ENCODE measurements at places on chromosomes 11 and 22.

- no peak for DNase-seq
Measured at GRCh38 chr11:118224511-118225188, at the start of gene JAML. Gene JAML, minus strand, starts transcription at chr11:118225011. Its CDS starts 10,145 bp downstream, at chr11:118214866.

- DNase-seq: no peak
Measured at GRCh38 chr11:20035701-20036601, 124.3 kb downstream of the DBX1 start.

DNA sequence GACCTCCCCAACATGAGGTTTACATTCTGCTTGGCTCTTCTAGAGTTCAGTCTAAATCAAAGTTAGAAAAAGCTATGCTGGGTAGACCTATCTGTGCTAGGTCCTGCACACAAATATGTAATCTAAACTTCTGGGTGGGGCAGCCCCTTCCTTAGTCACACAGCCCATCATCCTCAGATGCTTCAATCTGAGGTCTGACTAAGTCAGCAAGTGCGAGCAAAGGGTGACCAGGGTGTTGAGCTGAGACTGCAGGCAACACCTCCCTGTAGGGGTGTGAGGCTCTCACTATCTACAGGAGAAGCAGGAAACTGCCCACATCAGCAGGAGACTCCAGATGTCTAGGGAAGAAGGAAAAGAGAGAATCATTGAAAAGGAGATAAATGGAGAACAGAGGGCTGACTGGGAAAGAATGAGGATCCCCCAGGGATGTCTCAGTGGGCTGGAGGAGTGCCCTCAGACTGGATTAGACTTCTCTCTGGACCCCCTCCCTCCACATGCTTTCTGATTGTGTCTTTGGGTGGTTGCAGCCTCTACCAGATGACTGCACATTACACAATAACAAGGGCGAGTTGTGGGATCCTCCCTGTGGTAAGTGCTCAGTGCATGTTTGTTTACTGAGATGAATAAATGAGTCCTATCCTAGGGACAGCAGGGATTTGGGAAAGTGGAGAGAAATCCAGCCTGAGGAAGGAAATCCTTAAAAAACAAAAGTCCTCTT lies 266.2 kb upstream of the PLET1 start:
- no peak for DNase-seq

DNA sequence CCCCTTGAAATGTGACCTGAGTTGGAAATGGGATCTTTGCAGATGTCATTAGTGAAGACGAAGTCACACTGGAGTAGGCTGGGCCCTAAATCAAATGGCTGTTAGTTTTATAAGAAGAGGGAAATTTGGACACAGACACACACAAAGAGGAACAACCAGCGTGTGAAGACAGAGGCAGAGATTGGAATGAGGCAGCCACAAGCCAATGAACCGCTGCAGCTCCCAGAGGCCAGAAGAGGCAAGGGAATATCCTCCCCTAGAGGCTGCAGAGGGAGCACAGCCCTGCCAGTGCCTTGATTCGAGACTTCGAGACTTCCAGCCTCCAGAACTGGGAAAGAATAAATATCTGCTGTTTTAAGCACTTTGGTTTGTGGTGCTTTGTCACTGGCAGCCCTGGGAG lies 484.5 kb downstream of the MN1 start:
- DNase-seq: no peak

DNA sequence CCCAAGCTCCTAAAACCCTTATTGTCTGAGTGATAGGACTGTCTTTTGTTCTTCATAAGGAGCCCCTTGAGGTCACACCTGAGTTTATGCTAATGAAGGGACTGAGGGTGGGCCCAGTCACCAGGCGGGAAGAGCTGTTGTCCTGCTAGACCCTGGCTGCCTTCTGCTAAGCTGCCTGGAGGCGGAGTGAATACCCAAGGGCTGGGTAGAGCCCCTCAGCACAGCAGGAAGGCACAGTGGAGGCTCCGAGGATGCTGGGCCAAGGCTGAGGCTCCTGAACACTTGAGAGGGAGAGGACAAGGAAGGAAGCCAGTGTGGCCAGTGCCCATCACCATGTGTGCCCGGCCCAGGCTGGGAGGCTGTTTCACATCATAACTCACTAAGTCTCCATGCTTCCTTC lies 4.8 kb upstream of the PHF21B start:
- DNase-seq: no peak

- DNase-seq: no peak
Measured at GRCh38 chr22:46654927-46655595, 34.9 kb downstream of the GRAMD4 start.

DNA sequence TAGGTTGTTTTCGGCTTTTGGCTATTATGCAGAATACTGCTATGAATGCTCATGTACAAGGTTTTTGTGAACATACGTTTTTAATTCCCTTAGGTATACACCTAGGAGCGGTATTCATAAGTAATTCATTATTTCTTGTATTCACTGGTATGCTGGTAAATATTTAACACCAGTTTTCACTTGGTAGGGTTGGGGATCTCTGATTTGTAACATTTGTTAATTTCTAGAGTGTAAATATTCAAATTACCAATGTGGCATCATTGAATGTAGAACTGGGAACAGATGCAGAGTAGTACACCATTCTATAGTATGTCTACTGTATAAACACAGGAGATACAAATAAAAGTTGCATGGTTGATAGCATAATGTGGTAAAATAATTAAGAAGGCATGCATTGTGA lies 16.3 kb downstream of the GVQW3 start:
- no peak for DNase-seq

- no peak for DNase-seq
Measured at GRCh38 chr11:74185695-74186094, 14.6 kb downstream of the PPME1 start.

DNA sequence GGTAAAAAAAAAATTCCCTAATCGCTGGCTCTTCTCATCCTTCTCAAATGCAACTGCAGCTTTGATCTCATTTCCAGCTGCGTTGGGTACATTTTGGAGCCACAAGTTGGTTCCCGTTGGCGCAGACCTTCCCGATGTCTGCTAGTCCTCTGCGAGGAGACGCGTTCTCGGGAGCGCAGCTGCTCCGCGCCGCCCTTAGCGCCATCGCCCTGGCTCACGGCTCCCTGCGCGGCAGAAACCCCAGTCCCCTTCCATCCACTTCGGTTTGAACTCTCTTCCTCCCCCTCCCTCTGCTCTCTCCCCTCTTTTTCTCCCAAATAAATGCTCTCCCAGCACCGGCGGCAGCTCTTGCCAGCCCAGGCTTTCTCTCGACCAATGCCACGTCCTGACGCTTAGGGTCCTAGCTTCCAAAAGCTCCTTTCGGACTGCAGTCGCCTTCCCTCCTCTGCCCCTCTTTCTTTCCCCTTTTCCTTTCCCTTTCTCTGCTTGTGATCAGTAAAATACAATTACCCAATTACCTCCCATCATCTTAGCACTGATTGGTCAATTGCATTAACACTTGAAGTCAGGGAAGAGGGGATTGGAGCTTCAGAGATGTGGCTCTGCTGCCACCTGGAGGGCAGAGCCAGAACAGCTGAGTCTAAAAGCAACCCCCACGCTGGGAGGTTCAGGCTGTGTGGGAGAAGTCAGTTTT lies 1165.7 kb downstream of the LRRC4C start:
- DNase-seq: peak; percentile 57

DNA sequence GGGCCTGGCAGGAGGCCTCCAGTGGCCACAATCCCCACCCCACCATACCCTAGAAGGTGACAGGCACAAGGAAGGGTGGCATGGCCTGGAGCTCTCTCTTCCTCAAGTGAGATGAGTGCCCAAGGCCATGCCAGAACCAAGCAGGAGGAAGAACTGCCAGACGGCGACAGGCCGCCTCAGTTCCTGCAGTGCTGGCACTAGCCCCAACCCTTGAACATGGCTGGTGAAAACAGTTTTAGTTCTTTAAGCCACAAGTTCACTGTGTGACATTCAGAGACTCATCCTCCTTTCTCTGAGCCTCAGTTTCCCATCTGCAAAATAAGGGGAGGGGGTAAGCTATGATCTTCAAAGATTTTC lies 9.8 kb downstream of the CHRDL2 start:
- DNase-seq: no peak

- no peak for DNase-seq
Measured at GRCh38 chr11:93655047-93655446, 6.4 kb upstream of the CEP295 start.

DNA sequence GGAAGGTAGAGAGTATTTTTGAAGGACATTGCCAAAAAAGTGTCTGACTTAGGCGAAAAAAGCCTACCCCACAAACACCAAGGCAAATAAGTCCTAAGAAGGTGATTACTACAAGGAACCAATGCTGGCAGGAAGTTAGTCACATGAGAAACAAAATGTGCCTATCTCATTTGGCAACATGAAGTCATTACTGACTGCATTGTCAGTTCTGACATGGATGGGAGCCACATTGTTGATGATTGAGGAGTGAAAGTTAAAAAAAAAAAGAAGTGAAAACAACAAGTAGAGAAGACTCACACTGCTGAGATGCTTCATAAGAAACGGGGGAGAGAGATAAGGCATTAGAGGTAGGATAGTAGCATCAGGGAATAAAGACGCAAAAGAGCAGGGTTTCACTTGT lies 141.5 kb upstream of the FAT3 start:
- no peak for DNase-seq

GRCh38 chr11:11218629-11218986 lies 134.4 kb downstream of the CSNK2A3 start:
- no peak for DNase-seq

- DNase-seq: no peak
Measured at GRCh38 chr11:58863697-58864096, 19.2 kb upstream of the GLYATL2 start.

DNA sequence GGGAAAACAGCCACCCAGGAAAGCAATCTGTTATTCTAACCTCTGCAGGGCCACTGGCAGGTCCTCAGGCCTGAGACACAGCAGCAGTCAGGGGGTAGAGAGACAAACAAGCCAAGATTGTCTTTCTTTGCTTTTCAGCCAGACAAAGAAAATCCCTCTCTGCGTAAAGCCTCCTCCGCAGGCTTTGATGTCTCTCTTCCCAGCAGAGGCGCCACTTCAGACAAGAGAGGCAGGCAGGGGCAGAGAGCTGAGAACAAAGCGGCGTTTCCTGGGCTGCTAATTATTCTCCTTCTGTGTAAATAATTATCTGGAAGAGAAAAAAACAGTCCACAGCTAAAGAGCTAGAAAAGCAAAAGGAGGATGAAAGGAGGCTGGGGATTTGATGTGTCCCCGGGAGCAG lies 102.7 kb upstream of the SEZ6L start:
- peak; percentile 67 for DNase-seq

- DNase-seq: peak; percentile 83
Measured at GRCh38 chr11:99268886-99269285, 248.1 kb downstream of the CNTN5 start.

GRCh38 chr11:62512961-62513360 lies 33.6 kb downstream of the AHNAK start:
- no peak for DNase-seq

GRCh38 chr11:75721852-75722668 lies 4.4 kb downstream of the MOGAT2 start:
- DNase-seq: no peak

DNA sequence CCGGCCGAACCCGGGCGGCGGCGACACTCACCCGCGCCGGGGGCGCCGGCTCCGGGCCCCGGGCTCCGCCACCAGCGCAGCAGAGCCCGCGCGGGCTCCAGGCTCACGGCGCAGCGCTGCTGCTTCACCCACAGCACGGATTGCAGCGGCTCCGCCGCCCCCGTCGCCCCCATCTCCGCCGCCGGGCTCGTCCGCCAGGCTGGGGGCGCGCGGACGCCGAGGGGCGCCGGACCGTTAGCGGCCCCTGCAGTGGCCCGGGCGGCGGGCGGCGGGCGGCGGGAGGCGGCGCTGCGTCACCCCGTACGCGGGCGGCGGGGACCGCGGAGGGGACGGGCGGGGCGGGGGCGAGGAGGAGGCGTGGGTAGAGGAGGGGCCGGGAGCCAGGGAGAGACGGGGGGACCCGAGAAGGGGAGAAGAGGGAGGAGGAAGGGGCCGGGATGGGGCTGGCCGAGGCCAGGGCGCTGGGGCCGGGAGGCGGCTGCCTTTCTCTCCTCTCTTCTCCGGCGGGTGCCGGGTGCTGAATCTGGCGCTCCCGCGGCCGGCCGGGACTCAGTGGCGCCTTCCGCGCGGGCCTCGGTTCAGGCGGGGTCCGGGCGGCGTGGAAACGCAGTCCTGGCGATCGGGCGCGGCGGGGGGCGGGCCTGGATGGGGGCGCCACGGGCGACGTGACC lies at the start of gene CERK:
CERK (minus strand) TSS at position 277 of the 671 bp plus-strand sequence; CDS start at position 173, 104 bp downstream.
- peak; percentile 64 for DNase-seq

GRCh38 chr11:121445071-121445768 lies 6.9 kb upstream of the SORL1 start:
- DNase-seq: no peak

DNA sequence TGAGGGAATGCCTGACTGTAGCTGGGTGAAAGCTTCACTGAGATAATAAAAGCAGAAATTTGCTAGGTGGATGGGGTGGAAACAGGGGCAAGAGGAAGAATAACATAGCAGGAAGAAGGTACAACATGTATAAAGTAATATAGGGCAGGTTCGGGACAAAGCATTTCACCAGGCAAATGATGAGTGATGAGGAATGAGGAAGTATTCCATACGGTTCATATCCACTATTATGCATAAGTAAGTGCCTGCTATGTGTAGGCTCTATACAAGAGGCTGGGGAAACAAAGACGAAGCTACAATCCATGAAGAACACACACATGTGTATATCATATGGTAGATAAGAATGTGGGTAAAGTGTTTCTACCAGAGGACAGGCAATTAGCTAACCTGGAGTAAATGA lies 7.9 kb downstream of the NDUFC2 start:
- DNase-seq: no peak

DNA sequence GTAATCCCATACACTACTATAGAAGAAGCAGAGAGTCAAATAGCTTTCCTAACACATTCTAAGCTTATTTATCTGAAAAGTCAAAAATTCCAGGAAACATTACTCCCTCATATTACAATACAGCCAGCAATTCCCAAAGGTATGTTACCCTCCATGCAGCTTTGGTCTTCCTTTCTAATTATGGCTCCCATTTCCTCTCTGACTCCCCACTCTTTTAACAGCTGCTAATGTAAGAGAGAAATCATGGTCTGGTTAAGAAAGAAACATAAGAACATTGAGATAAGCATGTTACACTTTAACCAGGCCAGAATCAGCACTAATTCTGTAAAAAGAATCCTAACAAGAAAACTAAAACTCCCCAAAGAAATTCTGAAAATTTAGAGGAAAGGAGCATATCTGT lies 6.8 kb downstream of the PPP2R1B start:
- no peak for DNase-seq

GRCh38 chr11:47570651-47571356 lies 5.4 kb downstream of the PTPMT1 start:
- DNase-seq: no peak

GRCh38 chr11:14361951-14362350 lies 3.0 kb upstream of the RRAS2 start:
- no peak for DNase-seq

DNA sequence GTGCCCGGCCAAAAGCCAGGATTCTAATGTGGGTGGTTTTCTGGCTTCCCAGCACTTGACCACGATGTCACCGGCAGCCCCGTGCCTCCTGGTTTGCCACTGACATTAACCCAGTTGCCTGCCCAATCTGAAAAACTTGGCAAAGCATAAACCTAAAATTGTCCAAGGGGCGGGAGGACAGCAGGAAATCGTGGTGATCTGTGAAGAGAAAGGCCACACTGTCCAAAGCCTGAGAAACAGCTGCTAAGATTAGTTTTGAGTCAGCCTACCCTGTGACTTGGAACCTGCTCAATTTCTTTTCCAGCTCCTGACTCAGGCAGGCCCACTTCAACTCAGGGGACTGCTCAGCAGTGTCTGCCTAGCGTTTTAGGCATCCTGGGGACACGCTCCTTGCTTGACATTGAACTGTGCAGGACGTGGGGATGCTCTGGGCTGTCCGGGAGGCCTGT lies 8.2 kb upstream of the F2 start:
- no peak for DNase-seq

- DNase-seq: no peak
Measured at GRCh38 chr11:43116071-43116470, 195.7 kb upstream of the API5 start.

- peak; percentile 9 for DNase-seq
Measured at GRCh38 chr11:65786786-65787636, at the start of gene OVOL1. Gene OVOL1, plus strand, starts transcription at chr11:65787063. Its CDS starts 311 bp downstream, at chr11:65787374.
